Activated naive CD4-positive, alpha-beta T cell (primary cell): ENCODE measurements at places on chromosomes 16 and 17.

DNA sequence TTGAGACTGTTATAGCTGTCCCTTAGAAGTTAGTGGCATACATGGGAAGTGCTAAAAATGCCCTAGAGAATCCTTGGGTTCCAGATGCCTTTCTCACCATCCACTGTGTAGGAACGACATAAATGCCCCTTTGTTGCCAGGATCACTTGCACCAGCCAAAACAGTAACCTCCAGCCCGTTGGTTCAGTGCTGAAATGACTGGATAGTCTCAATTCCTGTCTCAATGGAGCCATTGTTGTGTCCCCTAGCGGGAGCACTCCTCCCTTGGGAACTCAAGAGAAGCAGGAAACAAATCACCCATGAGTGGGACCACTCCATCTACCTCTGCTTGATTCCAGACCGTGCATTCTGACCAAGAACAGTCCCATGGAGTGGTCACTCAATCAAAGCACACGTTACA, 23.1 kb downstream of the MPHOSPH6 start:
- no peak for DNase-seq

GRCh38 chr17:5286846-5287245, 4.8 kb downstream of the RABEP1 start:
- no peak for DNase-seq

GRCh38 chr17:59466946-59467801, 98.2 kb upstream of the DHX40 start:
- DNase-seq, result no peak

DNA sequence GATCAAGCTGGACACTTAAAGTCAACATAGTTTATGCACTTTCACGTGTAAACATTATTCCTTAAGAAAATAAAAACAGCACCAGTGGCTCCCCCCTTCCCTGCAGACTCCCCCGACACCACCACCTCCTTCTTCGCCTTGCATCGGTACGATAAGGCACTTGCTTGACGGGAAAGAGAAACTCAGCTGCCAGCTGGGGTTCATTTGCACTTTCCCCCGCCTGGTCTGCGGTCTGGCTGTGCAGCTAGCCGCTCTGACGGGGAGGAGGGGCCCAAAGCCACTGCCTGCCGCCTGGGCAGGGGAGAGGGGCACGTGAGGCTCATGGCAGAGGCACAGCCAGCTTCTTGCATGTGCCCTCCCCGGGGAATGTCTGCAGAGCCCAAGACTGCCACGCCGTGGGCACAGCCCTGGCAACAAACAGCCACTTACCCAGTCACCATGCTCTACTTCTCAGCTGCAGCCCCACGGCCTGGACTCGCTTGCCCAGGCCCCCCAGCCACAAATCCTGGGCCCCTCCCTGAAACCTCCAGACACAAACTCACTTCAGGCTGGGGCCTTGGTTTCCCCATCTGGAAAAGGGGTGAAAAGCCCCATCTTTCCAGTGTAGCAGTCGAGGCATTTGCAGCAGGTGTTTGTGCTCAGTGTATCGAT, 16.5 kb upstream of the PRM1 start:
- DNase-seq, result peak; percentile 38

GRCh38 chr17:36105781-36106492, 2.3 kb downstream of the CCL4 start:
- no peak for DNase-seq

DNA sequence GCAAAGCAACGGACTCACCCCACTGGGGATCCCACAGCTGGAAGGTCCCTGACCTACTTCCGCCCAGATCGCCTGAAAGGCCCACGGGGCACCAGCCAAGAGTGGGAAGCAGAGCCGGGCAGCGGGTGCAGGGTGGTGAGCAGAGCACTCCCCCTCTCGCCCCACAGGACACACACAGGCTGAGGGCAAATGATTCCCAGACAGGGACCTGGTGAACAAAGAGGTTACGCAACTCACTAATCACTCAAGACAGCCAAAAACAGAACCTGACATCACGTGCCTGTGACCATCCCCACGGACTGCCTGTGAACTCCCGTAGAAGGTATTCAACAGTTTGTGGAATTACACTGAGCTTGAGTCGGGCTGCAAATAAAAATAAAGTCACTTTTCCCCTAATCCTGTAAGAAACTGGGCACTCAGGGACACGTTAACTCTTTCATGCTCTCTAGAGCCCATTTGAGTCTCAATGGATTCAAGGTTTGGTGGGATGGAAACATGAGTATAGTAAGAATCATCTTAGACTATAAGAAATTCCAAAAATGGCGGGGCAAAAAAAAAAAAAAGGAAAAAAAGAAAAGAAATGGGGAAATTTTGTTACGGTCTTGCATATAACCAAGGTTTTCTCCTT, 396.1 kb downstream of the SOX9 start:
- no peak for DNase-seq

- no peak for DNase-seq
These were observed at the start of gene KCNJ12 for GRCh38 chr17:21376081-21376758. Gene KCNJ12, plus strand, starts transcription at chr17:21376357. Its CDS starts 38,986 bp downstream, at chr17:21415343.

DNA sequence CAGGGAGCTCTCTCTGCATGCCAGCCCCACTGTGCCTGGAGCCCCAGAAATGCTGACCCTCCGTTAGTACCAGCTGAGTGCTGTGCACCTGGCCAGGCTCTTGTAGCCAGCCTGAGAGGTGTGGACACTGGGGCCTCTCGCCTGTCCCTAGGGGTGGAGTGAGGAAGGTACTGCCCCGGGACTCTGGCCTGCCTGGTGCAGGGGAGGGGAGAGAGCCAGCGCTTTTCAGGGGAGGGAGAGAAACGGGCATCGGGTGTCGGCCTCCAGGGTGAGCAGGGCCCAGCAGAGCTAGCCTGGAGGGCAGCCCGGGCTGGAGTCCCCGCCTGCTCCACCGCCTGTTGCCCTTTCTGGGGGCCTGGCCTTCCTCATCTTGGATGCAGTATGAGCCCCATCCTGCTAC, 13.1 kb downstream of the MAP2K3 start:
- no peak for DNase-seq

DNA sequence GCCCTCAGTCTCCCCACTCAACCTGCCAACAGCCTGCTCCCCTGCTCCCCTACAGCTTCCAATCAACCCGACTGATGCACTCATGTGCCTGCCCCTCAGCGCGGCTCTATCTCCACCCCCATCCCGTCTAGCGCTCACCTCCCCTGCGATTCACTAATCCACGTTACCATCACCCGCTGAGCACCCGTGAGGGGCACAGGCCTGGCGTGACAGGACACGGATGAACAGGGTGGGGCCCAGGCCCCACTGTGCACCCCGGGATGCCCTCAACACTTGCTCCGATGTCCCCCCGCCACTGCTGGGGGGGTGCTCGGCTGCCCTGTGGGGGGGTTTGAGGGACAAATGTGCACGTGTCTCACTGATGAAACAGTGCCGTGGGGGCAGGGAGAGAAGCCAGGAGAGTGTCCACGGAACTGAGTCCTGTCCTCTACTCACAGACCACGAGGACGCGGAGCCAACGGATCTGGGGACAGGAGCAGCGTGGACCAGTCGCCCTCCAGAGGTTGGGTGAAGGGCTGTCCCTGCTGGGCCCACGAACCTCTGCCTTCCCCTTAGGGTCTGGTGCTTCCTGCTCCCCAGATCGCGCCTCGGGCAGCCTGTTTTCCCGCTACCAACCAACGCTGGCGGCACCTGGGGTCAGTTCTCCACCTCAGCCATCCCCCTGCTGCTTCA, 66.7 kb downstream of the RPH3AL start:
- DNase-seq, result no peak

DNA sequence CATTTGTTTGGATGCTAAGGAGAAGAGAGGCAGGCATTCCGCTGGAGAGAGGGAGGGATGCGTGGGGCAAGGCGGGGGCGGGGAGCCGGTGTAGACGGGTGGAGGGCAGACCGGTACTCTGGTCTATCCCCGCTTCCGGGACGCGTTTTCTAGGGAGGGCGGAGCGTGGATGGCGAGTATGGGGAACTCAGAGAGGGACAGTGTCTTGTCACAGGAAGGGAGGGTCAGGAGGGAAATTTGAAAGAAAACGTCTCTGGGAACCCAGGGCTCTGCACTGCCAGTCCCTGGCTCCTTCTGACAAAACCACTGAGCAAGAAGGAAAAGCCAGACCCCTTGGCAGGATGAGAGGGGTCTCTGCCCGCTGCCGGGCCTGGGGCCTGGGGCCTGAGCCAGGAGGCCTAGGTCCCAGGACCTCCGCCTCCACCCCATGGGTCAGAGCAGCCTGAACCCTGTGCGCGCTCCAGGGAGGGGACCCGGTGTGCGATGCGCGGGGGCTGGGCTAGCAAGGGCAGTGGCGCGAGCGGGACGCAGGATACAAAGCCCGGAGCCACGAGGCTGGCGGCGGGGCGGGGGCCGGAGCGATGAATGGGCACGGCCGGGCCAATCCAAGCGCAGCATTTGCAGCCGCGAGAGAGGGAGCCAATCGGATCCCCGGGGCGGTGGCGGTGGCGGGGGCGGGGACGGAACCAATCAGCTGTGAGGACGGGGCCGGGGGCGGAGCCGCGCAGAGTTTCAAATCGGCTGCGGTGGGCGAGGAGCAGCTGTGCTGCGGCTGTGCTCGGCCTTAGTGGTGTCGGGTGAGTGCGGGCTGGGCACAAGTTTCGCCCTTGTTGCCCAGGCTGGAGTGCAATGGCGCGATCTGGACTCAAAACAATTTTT, at the start of gene PIMREG:
TSS of gene PIMREG (plus strand) at position 764 of the 879 bp plus-strand sequence. CDS start 656 bp downstream, outside the sequence.
- DNase-seq, result peak; percentile 85

DNA sequence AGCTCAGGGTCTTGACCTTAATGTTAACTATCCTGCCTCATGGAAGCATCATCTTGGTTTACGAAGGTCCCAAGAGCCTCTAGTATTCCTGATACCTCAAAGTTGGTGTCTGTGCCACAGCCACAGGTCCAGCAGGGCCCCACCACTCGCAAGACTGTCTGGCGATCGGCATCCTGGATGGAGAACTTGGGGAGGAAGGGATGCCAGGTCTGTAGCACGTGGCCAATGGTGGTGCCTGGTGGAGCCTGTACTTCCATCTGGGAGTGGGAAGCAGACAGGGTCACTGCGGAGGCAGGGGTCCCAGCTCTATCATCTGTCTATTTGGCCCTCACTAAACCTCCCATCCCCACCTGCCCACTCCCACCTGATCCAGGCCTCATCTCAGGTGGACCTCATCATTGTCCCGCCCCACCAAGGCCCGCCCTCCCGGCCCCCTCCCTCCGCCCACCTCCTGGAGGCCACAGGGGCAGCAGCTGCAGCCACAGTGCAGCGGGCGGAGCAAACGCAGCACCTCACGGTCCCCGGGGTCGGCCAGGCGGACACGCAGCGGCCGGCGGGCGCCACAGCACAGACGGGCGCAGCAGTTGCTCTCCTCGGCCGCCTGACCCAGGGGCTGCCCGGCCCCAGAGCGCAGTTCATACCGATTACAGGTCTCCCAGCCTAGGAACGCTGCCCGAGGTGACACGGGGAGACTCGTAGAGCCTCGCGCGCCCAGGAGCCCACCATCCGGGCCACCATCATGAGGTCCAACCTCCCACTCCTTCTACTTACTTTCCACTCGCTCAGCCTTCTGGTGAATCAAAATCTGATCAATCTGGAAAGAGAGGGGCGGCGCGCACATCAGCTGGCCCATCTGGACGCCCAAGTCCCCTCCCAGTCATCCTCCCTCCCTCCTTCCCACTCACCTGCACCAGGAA, 1.4 kb downstream of the PLSCR3 start:
- no peak for DNase-seq

DNA sequence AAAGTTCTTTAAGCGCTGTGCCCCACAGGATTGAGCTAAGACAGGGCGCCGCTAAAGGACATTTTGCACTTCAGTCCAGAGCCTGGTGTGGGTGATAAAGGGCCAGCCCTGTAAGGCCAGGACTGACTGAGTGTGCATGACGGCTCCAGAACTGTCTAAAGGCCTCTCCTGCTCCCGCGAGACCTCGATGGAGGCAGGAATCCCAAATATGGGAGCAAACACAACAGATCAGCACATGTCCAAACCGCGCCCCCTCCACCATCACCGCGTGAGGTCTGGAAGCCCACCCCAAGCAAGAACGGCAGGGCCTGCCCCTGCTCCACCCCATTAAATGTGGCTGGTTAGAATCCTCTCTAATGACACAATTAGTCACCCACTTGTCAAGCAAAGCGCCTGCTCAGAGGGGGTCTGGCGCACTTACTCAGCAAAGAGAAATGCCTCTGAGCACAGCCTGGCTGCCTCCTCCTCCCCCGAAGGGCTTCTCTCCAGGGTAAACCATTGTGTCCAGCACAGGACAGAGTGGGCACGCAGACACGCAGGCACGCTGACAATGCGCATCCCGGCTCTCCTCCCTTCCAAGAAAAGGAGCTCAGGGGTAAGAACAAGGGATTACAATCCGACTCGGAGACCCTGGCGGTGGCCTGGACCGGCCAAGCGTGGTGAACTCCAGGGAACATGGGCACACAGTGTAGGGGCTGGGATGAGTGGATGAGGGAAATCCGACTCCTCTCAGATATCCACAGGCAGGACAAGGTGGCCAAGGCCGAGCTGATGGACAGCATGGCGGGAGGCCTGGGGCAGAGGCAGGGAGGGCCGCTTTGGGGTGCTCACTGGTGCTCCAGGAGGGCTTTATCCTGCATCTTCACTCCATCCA, 1.5 kb downstream of the MXRA7 start:
- no peak for DNase-seq
